Activated CD4-positive, alpha-beta T cell treated with anti-CD3 and anti-CD28 coated beads for 4 hours (primary cell): ENCODE measurements at places on chromosomes 3 and 15.

GRCh38 chr3:33636125-33636850, 81.8 kb downstream of the CLASP2 start:
- peak; percentile 1 for DNase-seq

GRCh38 chr3:195893516-195893915, 14.8 kb downstream of the TNK2 start:
- DNase-seq = no peak

DNA sequence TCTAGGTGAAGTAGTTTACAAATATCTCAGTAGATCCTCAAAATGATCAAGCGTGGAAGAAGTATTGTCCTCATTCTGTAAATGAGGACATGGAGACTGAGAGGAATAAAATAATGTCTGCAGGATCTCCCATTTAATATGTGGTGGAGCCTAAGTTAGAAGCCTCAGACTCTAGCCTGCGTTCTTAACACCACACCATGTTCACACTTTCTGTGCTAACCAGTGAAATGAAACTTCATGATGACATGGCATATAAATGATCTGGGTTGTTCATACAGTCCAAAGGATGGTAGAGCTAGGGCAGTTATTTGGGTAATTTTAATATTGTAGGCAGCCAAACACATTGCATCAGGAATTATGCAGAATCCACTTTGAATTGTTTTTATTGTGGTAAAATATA, 25.1 kb upstream of the APH1B start:
- no peak for DNase-seq

- no peak for DNase-seq
Observed at GRCh38 chr15:42858540-42858939, 62.0 kb downstream of the TTBK2 start.

- no peak for DNase-seq
Observed at GRCh38 chr3:130743354-130743753, 3.3 kb downstream of the PIK3R4 start.

- DNase-seq = peak; percentile 69
Observed at GRCh38 chr15:38612159-38612863, 47.7 kb upstream of the RASGRP1 start.

- DNase-seq = no peak
Observed at GRCh38 chr3:158111861-158112260, 2.0 kb downstream of the RSRC1 start.

GRCh38 chr3:32992310-32992686, 40.9 kb downstream of the CCR4 start:
- no peak for DNase-seq

GRCh38 chr3:140368223-140368811, 309.5 kb upstream of the TRIM42 start:
- no peak for DNase-seq

GRCh38 chr3:72351536-72351935, 496.7 kb downstream of the SHQ1 start:
- no peak for DNase-seq

- DNase-seq = no peak
Observed at GRCh38 chr15:29432191-29433049, 162.8 kb upstream of the NSMCE3 start.

- DNase-seq = no peak
Observed at GRCh38 chr3:100339786-100340185, 5.2 kb downstream of the NIT2 start.

DNA sequence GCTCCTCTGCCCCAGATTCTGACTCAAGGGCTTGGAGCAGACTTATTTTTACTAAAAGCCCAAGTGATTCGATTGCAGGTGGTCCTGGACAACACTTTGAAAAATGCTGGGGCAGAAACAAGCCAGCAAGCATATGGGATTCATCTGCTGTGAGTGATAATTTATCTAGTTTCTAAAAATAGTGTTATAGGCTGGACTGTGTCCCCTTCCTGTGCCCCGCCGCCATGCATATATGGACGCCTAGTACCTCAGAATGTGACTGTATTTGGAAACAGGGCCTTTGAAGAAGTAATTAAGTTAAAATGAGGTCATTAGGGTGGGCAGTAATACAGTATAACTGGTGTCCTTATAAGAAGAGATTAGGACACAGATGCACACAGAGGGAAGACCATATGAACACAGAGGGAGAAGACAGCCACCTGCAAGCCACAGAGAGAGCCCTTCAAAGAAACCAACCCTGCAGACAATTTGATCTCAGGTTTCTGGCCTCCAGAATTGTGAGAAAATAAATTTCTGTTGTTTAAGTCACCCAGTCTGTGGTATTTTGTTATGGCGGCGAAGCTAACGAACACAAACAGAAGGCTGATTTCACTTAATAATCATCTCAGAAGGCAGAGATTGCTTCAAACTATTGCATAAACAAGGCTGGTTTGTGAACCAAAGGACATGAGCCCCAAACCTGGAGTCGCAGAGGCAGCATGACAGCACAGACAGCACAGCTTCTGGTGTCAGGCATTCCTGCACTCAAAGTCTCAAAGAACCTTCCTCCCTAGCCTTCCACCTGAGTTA, 59.1 kb downstream of the CCNL1 start:
- DNase-seq = no peak

- peak; percentile 15 for DNase-seq
Observed at GRCh38 chr15:98599909-98600691, 48.2 kb upstream of the IGF1R start.

DNA sequence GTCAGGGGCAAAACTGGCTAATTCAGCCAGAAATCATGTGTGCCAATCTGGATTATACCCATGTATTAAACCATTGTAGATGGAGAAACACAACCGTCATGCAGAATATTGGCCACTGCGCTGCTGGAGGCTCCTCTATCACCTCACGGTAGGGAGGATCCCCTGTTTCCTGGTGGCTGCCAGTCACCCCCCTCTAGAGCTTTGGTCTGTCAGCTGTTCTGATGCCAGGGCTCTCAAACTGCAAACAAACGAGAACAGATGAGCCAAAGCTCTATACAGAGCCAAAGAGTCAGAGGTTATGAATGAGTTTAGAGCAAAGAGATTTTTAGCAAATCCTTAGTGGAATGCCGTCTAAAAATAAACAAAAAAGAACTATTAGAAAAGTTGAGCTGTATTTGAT, 62.5 kb downstream of the IL20RB start:
- DNase-seq = no peak

- DNase-seq = no peak
Observed at GRCh38 chr3:58082047-58082446, 73.8 kb downstream of the FLNB start.

DNA sequence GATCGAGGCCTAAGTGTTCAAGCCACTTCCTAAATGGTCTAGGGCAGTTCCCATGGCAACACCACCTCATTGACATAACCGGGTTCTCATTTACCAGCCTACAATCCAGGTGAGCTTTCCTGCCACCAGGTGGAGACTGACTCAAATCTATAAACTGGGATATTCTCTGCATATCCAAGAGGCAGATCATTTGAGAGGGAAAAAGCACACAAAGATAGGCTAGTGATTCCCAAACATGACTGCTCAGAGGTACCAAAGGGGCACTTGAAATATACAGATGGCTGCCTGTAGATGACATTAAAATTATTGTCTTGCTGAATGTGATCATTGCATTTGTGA, 141.3 kb upstream of the PROK2 start:
- DNase-seq = no peak

GRCh38 chr3:50068134-50068533, 20.6 kb upstream of the RBM5 start:
- DNase-seq = no peak

GRCh38 chr15:85336880-85337279, 43.5 kb upstream of the AKAP13 start:
- DNase-seq = no peak

DNA sequence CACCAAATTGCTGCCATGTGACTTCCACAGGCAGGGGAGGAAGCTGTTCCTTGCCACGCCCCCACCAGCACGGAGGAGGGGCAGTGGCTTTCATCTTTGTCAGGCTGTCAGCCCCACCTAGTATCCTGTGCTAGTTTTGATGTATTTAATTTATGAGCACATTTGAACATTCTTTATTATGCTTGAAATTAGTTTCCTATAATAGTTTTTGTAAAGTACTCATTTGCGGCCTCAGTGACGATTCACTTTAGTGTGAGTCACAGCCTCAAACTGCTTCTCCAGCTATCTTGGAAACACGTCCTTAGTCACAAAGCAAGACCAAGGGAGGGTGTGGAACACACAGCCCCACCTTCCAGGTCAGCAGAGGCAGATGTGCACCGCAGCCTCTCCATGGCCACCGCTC, 239.9 kb upstream of the ATP10A start:
- no peak for DNase-seq

DNA sequence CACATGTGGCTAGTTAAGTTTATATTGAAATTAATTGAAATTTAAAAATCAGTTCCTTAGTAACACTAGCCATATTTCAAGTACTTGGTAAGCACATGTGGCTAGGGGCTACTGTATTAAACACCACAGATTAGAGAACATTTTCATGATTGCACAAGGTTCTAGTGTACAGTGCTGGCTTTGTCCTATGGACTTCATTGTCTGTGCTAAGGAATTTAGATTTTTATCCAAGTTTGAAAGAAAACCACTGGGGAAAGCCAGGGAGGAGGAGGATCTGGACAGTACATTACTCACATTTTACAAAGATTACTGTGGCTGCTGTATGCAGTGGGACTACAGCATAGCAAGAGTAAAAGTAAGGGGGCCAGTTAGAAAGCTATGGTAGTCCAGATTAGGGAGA, 13.9 kb downstream of the STAC start:
- DNase-seq = no peak

DNA sequence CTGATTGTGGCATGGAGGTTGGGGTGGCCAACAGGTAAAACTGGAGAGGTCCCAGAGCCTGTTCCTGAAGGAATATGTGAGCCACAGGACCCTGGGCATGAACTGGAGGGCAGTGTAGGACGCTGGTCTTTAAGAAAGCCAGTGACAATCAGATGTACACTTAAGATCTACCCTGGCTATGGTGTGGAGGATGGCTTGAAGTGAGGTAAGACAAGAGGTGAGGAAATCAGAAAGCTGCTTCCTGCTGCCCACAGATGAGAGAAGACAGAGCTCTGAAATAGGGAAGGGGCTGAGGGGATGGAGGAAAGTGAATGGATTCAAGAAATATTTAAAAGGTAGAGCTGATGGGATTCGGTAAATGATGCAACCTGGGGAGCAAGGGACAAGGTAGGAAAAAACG, 22.7 kb upstream of the KLHL6 start:
- no peak for DNase-seq

DNA sequence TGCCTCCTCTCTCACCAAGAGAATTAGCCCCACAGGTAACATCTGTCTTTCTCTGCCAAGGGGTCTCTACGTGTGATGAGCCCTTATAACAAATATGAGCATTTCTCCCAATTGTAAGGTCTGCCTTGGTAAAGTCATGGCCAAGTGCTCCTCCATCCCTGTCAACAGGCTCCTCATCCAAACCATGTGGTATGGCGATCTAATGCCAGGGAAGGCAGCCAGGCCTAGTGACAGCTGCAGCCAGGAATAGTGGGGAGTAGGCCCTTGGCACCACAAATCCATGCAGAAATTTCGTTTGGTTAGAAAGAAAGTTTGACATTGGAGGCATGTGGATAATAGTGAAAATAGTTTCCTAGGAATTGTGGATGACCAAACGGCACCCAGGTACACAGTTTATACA, 4.7 kb upstream of the LRTM1 start:
- no peak for DNase-seq
